ENCODE measurements at places on chromosomes 4 and X.

DNA sequence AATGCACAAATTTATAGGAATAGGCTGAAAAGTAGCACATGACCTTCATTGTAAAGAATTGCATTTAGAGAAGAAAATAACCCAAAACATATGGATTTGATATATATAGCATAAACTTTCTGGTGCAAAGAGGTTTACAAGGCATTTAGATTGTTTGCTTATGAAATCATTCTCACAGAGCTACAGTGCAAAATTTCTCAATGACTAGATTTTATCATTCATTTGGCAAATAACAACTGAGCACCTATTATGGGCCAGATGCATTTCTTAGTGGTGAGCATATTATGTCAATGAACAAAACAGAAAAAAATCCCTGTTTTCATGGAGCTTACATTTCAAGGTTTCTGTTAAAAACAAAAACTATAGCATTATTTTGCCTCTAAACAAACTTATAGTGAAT, 34.1 kb upstream of the TNIP3 start:
- DNase-seq = no peak

GRCh38 chrX:9542106-9542760, 77.4 kb downstream of the TBL1X start:
- DNase-seq = no peak

DNA sequence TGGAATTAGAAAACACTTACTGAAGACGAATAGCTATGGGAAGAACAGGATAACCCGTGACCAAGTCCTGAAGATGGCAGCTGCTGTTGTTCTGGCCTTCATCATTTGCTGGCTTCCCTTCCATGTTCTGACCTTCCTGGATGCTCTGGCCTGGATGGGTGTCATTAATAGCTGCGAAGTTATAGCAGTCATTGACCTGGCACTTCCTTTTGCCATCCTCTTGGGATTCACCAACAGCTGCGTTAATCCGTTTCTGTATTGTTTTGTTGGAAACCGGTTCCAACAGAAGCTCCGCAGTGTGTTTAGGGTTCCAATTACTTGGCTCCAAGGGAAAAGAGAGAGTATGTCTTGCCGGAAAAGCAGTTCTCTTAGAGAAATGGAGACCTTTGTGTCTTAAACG, 2.4 kb downstream of the AGTR2 start:
- no peak for DNase-seq

DNA sequence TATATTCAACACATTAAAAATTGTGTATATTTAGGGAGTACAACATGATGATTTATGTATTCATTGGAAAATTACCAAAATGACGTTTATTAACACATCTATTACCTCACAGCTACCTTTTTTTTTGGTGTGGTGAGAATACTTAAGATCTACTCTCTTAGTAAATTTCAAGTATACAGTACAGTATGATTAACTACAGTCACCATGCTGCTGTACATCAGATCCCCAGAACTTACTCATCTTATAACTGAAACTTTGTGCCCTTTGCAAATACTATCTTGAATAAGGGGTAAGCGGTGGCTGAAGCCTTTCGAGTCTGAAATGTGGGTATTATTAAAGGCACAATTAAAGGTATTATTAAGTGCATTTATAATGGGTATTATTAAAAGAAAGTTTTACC, 976 bp downstream of the PHKA1 start:
- DNase-seq = no peak

DNA sequence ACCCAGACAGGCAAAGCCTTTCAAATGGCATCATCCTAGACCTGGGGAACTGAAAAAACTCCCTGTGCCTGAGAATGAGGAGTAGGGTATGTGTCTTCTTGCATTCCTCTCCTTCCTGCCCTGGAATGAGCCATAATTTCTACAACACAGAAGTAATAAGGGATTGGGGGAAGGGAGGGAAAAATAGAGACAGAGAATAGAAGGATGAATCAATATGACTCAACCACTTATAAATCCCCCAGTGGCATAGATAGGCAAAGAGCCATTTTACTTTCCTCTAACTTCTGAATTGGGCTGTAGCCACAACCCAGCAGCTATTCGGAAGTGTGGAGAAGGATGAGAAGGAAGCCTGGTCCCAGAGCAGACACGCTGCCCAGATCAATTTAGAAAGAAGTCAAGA, 99.9 kb downstream of the NHS start:
- no peak for DNase-seq

DNA sequence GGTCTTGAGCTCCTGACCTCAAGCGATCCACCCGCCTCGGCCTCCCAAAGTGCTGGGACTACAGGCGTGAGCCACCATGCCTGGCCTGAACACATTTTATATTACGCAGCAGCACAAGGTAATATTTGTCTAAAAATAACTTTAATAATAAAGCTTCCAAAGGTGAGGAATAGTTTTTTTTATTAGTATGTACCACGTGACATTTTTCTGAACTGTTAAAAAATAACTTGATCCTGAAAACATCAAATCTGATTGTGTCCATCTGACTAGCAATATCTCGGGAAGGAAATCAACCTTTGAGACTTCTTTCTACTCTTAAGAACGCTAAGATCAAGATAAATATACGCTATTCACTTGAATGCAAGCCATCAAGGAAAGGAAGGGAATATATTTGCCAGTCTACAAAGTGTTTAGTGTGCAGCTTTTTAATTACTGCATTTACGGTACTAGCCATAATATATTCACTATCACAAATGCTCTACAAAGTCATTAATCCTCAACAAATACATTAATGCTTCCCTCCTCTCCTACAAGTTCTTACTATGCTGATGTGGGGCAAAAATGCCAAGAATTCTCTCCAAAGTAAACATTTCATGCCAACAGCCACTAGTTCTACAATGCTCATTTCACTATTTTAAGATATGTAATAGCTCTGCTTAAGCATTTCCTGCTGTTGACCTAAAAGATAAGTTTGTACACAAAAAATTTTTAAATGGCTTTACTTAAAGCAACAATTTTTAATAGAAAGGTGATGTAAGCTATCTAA, 143.6 kb downstream of the APBB2 start:
- DNase-seq = peak; percentile 30

DNA sequence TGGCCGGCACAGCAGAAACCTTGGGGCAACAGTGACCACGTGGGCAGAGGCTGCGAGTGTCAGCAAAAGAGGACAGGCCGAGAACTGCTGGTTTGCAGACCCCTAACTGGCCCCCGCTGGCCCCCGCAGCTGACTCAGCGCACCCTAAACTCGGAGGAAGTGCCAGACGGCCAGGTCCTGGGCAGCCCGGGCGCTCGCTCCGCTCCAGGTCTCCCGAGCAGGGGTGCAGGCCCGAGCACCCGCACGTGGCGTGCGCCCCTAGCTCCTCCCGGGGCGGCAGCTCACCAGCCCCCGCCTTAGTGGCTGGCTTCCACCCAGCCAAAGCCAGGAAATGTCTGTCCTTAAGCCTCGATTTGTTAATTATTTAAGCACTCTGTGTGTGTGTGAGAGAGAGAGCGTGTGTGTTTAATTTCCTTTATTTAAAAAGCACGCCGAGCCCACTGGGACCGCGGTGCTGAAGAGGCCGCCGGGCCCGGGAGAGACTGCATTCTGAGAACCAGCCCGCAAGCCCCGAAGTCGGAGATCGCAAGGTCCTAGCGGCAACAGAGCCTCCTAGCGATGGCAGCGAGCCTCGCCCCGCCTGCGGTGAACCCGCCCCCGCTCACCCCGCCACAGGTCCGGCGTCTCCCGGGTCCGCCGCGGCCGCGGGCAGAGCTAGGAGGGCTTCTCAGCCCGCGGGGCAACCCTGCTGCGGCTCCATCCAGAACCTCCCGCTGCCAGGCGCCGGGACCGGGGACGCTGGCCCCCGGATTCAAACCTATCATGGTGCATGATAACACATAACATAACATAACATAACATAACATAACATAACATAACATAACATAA, 45.9 kb upstream of the CDKN2AIP start:
- peak; percentile 73 for DNase-seq

DNA sequence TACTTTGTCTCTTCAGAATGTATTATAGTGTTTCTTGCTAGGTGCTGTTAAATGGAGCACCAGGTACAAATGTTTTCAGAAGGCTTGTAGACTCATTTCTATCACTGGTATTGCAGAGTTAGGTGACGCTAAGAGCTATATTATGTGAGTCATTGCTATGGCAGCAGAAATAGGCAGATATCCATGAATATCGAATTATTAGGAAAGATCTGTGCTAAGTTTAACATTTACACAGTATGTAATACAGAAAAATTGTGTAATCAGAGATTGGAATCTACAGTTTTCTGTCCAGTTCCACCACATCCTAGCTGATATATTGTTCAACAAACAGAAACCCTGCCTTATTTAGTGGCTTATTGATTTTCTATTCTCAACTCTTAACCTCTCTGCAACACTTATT, 1025.5 kb downstream of the STIM2 start:
- DNase-seq = no peak

DNA sequence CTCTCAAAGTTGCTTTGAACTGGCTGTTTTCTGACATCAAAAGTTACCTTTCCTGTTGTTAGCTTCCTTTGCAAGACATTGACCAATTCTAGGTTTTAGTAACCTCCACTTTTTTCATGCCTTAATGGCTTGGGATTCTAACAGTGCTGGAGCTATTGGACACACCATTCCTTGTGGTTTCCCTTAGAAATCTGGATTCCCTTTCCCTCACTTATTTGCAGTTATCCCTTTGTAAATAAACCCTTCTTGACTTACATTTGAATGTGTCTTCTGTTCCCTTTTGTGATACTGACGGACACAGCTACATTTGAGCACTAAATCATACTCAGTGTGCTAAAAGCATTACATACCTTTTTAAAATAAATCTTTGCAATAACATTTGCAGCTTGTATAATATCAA, 1927.6 kb upstream of the IGFBP7 start:
- no peak for DNase-seq

- no peak for DNase-seq
These were observed 24.4 kb upstream of the DCK start for GRCh38 chr4:70969076-70969475.

GRCh38 chr4:64721106-64721505, 311.9 kb upstream of the TECRL start:
- no peak for DNase-seq

DNA sequence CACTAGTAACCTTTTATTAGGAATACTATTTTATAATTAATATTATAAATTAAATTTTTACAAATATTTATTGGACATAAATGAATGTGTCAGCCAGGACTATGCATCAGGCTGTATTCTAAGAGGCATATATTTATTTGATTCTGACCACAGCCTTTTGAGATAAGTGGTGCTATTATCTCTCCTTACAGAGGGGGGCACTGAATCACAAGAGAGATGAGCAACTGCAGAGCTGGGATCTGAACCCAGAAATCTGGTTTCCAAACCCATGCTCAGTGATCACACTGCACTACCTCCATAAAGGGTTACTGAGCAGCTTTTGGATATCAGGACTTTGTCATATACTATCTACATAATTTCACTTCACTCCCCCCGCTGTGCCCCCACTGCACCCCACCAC, 322.0 kb downstream of the TMA16 start:
- DNase-seq = no peak

GRCh38 chrX:39492497-39493162, 605.1 kb downstream of the BCOR start:
- DNase-seq = no peak

GRCh38 chr4:7254736-7255487, 62.6 kb downstream of the SORCS2 start:
- no peak for DNase-seq

GRCh38 chr4:80235451-80235850, 31.0 kb upstream of the FGF5 start:
- DNase-seq = no peak

DNA sequence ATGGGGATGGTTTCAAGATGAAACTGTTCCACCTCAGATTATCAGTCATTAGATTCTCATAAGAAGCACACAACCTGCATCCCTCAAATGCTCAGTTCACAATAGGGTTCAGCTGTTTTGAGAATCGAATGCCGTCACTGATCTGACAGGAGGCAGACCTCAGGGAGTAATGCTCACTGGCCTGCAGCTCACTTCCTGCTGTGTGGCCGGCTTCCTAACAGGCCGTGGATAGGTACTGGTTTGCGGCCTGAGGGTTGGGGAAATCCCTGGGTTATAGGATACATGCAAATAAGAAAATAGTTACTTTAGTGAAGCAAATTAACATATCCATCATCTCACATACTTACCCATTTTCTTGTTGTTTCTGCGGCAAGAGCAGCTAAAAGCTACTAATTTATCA, 160.4 kb downstream of the MAD2L1 start:
- DNase-seq = no peak

DNA sequence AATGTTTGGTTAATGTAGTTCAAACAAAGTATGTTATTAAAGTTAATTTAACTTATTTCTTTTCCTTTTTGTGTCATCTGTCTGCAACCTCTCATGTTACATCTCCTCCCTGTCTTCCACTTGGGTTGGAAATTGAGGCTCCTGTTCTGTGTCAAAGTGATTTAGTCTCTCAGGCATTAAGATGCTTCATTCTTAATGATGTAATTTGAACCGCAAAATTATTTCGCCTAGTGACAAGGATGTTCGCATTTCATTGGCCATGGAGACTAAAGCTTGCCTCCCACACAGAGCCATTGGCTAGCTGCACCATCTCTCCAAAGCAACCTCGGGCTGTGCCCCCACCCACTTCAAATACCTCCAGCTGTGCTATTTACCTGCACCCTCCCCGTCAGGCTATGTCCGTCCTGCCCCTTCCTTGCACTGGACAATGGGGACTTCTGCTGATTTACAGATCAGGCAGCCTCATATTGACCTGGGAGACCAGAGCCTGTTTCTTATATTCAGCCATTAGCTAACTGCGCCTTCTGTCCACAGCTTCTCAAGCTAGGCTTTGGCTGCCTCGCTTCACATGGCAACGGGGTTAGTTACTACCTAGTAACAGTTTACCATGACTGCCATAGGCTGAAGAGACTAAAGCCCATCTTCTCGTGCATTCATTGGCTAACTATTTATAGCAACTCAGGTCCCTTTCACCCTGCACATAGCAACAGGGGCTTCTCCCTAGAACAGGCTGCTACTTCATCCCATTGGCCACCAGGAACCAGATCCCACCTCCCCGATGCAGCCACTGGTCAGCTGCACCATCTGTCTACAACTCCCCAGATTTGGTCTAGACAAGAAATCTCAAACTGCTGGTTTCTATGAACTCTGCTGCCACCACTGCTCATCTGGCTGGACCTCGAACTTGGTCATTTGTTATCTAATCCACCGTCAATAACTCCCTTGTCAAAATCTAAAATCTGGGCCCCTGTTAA, 8.6 kb upstream of the ZNF157 start:
- peak; percentile 99 for DNase-seq

DNA sequence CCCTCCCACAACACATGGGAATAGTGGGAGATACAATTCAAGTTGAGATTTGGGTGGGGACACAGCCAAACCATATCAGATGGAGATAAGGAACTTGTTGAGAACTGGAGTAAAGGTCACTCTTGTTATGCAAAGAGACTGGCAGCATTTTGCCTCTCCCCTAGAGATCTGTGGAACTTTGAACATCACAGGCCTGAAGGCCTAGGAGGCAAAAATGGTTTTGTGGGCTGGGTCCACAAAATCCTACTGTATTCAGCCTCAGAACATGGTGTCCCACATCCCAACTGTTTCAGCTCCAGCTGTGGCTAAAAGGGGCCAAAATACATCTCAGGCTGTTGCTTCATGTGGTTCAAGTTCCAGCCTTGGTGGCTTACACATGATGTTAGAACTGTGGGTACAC, 1247.8 kb upstream of the IGFBP7 start:
- no peak for DNase-seq

All from mesenchymal stem cell (in vitro differentiated cells and primary cell).